ENCODE measurements at places on chromosomes 4 and X.

- no peak for DNase-seq
Observed at GRCh38 chrX:120456973-120457372, 12.1 kb downstream of the LAMP2 start.

DNA sequence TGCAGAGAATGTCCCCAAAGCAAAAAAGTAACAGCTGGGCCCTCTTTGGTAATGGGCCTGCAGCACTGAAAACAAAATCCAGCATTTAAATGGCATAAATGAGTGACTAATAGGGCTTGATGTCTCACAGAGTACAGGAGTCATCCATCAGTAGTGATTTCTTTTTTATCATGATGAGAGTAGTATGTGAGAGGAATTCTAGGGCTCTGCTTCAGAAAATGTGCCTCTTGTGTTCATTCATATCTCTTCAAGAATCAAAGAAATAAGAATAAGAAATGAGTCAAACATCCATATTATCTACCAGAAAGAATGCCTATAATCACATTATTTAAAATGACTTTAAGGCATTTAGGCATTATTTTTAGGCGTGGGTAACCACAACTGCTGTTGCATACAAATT is 792.9 kb upstream of the HTR2C start:
- DNase-seq: no peak

DNA sequence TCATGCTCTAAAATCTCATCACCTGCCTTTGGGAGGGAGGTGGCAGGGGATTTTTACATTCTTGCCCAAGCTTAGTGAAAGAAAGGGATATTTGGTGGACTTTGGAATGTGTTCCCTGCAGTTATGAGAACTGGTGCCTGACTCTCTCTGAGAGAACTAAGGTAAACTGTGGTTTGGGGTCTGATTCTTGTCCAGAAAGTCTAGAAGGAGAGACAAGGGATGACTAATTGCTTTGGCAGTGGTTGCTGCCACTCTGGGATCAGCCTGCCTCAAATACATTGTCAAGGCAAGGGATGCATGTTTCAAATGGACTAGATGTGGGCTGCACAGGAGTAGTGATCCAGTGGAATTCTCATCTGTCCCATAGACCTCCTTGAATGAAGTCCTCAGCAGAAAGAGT is 115.2 kb downstream of the DDIT4L start:
- no peak for DNase-seq

DNA sequence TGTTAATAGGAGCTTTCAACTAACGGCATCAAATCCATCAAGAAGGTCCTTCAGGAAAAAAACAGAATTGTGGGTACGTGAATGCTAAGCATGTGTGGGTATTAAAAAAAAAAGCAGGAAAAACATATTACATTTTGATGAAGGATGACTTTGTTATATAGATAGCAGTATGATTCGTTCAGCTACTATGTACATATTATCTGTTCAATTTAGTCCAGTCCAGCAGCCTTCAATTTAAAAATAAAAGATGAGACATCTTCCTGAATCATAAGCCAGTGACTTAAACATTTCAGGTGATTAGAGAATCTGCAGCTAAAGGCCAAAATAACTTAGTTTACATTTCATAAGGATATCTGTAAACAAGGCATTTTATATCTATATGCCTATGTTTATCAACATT is 63.4 kb downstream of the LCORL start:
- no peak for DNase-seq

- DNase-seq: no peak
Observed at GRCh38 chrX:64169988-64170387, 35.5 kb downstream of the AMER1 start.

- DNase-seq: no peak
Observed at GRCh38 chrX:80747832-80748231, 61.8 kb downstream of the BRWD3 start.

- no peak for DNase-seq
Observed at GRCh38 chrX:23773601-23774175, 9.3 kb upstream of the SAT1 start.

- no peak for DNase-seq
Observed at GRCh38 chr4:151469970-151470369, 61.0 kb downstream of the FHIP1A start.

DNA sequence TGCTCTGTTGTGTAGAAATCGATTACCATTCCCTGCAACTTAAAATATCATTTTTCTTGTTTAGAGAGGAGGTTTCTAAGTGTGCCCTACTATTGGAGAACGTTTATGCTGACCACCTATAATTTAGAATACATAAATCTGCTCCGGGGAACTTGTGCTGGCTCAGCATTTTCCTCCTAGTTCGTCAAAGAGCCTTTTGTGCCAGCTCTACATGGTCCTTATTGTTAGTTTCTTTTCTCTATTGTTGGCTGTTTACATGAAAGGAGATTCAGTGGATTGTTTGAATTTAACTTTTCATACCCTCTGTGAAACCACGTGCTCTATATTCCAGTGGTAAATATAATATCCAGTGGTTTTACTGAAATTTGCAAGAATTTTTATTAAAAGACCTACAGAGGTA is 53.4 kb upstream of the ATP8A1 start:
- no peak for DNase-seq

DNA sequence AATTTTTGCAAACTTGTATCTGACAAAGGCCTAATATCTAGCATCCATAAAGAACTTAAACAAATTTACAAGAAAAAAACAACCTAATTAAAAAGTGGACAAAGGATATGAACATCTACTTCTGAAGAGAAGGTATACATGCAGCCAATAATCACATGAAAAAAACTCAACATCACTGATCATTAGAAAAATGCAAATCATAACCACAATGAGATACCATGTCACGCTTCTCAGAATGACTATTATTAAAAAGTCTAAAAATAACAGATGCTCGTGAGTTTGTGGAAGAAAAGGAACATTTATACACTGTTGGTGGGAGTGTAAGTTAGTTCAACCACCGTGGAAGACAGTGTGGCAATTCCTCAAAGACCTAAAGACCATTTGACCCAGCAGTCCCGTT is 24.0 kb downstream of the CEP44 start:
- no peak for DNase-seq

- DNase-seq: no peak
Observed at GRCh38 chrX:19225909-19226308, 103.6 kb upstream of the ADGRG2 start.

DNA sequence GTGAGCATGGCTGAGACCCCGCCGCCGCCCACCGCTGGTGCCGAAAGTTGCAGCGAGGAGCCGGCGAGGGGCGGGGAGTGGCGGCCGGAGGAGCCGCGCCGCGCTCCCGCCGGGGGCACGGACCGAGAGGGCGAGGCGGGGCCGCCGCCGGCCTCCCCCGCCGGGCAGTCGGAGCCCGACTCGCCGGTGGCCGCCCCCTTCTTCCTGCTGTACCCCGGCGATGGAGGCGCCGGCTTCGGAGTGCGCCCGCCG is 16.5 kb downstream of the UTP3 start:
- DNase-seq: no peak

GRCh38 chrX:131837325-131837724 is 185.8 kb upstream of the STK26 start:
- DNase-seq: no peak

DNA sequence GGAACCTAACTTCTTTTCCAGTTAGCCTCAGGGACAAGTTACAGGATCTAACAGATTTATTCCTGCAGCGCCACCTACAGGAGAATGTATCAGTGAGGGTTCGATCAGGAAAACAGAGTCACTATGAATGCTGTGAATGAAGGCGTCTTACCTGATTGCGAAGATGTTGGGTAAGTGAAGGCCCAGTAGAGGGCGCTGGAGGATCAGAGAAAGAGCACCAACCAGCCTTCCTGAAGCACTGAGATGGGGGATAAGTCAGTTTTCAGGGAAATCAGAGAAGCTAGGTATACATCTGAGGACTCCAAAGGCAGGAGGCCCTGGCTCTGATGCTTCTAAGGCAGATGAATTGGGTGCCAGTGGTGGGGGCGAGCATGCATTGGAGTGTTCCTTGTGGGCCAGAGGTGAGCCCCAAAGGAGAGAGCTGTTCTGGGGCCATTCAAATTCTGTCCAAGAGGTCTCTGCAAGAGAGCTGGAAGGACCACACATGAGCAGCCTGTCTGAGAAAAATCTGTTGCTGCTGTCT is 169.9 kb upstream of the AADAT start:
- peak; percentile 16 for DNase-seq

DNA sequence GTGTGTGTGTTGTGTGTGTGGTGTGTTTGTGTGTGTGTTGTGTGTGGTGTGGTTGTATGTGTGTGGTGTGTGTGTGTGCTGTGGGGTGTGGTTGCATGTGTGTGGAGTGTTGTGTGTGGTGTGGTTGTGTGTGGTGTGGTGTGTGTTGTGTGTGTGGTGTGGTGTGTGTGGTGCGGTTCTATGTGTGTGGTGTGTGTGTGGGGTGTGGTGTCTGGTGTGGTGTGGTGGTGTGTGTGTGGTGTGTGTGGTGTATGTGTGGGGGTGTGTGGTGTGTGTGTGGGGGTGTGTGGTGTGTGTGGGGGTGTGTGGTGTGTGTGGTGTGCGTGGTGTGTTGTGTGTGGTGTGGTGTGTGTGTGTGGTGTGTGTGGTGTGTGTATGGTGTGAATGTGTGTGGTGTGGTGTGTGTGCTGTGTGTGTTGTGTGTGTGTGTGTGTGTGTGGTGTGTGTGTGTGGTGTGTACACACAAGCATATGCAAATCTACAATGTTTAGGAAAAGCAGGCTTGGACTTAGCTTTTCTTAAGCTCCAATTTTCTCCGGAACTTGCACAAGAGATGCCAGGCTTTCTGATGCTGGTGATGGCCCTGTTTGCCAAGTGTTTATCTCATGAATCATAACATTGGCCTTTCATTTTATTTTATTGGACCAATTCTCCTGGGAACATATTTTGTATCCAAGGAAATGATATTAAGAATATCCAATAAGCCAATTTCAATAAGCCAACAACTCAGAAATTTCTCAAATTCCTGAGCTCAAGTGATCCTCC is 148.7 kb downstream of the SPATA18 start:
- DNase-seq: no peak

GRCh38 chr4:121998024-121998423 is 46.2 kb upstream of the TRPC3 start:
- DNase-seq: no peak

DNA sequence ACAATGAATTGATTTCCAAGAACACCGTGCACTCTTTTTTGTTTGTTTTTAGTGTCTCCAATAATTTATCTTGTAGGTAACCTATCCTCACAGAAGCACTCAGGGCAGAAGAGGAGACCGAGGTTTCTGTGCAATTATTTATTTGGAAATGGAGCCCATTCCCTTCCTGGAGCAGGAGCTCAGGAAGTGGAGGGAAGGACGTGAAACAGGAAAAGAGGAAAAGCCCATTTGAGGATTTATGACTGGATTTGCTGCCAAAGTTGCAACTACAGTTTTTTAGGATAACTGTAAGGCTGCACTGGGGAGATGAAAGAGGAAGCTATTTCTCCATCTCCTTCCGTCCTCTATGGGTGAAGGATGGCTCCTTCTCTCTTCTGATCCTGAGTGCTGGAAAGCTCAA is 31.7 kb upstream of the MXRA5 start:
- no peak for DNase-seq

DNA sequence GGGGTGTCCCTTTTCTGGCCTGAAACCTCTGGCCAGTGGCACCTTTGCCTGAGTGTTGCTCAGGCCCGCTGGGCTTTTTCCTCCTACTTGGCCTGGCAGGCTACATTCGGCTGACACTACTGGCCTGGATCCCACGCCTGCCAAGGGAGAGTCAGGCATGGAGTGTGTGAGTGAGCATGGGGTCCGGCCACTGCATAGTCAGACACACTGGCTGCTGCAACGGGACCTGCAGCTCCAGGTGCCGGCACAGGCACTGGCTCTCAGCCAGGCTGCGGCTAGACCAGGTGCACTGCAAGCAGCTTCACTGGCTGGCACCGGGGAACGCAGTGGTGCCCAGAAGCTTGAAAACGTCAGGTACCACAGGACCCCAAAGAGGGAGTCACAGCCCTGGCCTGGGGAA is 434.9 kb downstream of the ARHGAP24 start:
- DNase-seq: no peak

- no peak for DNase-seq
Observed at GRCh38 chr4:84874619-84875018, 91.9 kb downstream of the WDFY3 start.

DNA sequence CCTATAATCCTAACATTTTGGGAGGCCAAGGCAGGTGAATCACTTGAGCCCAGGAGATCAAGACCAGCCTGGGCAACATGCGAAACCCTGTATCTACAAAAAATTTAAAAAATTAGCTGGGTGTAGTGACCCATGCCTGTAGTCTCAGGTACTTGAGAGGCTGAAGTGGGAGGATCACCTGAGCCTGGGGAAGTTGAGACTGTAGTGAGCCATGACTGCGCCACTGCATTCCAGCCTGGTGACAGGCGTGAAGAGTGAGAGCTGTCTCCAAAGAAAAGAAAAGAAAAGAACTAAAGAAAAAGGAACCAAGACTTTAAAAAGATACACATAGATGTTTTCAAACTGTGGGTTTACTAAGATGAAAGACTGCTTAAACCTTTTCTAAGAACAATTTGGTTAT is 129.0 kb downstream of the SPCS3 start:
- DNase-seq: no peak

DNA sequence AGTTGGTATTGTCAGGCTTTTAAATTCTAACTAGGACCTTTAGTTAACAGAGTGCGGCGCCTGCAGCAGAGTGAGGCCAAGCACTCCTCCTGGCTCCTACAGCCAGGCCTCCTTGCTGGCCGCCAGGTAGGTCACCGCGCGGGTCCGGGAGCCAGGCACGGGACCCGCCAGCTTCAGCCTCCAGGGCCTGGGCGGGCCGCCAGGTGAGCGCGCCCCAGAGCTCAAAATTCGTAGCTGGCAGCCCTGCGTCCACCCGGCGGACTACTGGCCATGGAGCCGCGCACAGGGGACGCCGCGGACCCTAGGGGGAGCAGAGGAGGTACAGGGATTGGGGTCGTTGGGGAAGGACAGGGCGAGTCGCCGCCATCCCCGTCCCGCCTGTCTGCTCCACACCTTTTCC is at the start of gene MAGIX:
Gene MAGIX, plus strand, starts transcription at position 139 of the 400 bp plus-strand sequence. Its CDS starts 132 bp downstream, at position 271.
- no peak for DNase-seq

GRCh38 chr4:114998316-114998715 is 115.1 kb downstream of the NDST4 start:
- no peak for DNase-seq

- DNase-seq: no peak
Observed at GRCh38 chrX:138020941-138021340, 455.0 kb downstream of the ZIC3 start.

DNA sequence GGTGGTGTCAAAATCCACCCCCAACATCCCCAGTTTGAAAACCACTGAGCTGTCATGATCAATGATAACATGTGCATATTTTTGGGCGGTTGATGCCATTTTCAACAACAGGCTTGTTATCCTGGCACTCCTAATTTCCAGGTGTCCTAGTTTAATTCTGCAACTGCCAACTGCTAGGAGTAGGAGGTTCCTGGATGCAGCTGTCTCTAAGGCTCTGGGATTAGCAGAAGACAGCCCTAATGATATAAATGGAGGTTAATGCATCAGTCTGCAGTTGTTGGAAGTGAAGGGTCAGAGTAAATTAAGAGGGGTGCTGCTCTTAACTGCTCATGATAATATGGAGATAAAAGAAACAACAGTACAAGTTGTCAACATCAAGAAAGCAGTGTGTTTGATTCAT is 23.8 kb downstream of the ARFIP1 start:
- no peak for DNase-seq

DNA sequence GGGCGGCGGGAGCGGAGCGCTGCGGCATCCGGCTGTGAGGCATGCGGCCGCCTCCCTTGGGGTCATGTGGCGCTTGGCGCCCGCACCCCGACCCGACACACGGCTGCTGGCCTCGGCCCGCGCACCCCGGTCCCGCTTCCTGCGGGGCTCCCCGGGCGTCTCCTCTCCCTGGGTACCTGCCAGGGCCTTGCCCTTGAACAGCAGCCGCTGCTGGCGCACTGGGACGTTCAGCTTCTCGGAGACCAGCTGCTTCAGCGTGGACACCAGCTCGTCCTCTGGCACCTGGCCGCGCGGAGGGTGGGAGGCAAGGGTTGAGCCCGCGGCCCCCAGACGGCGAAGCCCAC is 391 bp downstream of the UBL4A start:
- no peak for DNase-seq

GRCh38 chrX:50448565-50448964 is 22.1 kb downstream of the DGKK start:
- DNase-seq: no peak
